Mesenchymal stem cell (in vitro differentiated cells and primary cell): ENCODE measurements at places on chromosomes 2 and 18.

GRCh38 chr18:35770376-35771014 is 189.0 kb downstream of the GALNT1 start:
- no peaks in the 10 kb centered on the region for H3K36me3 ChIP-seq
- H3K27ac ChIP-seq = no peak overlapping the region
- peaks cover 14% of the 10 kb centered on the region for H3K27me3 ChIP-seq
- H3K4me3 ChIP-seq = no peak overlapping the region
- no peak for DNase-seq

DNA sequence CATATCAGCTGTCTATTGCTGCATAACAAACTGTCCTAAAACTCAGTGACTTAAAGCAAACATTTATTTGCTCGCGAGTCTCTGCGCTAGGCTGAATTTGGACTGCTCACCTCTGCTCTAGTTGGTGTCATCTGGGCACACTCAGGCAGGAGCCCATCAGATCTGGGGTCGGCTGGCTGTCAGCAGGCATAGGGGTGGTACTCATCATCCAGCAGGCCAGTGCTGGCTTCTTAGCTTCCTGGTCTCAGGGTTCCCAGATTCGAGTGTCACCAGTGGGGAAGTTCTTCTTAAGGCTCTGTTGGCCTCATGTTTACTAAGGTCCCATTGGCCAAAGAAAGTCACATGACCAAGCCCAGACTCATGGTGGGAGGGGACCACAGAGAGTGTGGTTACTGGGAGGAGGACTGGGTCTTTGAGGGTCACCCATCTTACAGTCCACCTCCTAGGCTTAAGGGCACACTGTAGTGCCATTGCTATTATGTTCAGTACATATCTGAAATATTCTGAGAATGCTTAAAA is 71.6 kb upstream of the ATG16L1 start:
- no peaks in the 10 kb centered on the region for H3K36me3 ChIP-seq
- H3K27ac ChIP-seq = no peak overlapping the region
- H3K4me1 ChIP-seq = no peaks in the 10 kb centered on the region
- DNase-seq = no peak
- H3K27me3 ChIP-seq = peaks cover 15% of the 10 kb centered on the region
- no peak overlapping the region for H3K4me3 ChIP-seq

DNA sequence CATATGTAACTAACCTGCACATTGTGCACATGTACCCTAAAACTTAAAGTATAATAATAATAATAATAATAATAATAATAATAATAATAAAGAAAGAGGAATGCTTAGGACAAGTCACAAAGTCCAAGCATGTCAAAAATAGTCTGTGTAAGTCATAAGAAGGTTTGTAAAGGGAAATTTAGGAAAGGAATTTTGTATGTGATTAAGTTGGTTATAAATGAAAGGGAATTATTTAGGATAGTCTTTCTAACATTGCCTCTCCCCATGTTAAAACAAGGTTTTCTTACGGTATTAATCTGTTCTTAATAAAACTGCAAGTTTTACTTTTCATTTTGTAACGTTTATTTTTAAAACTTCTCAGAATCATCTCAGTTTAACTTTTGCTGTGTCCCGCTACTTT is 62.8 kb downstream of the SESTD1 start:
- no peak overlapping the region for H3K27ac ChIP-seq
- no peak overlapping the region for H3K4me3 ChIP-seq
- no peaks in the 10 kb centered on the region for H3K36me3 ChIP-seq

- peaks cover 5% of the 10 kb centered on the region for H3K36me3 ChIP-seq
- H3K27ac ChIP-seq = no peak overlapping the region
- no peak overlapping the region for H3K4me3 ChIP-seq
- peak; percentile 25 for DNase-seq
- H3K27me3 ChIP-seq = no peaks in the 10 kb centered on the region
Observed at GRCh38 chr2:223779877-223780276, 57.5 kb downstream of the AP1S3 start.

GRCh38 chr18:22639561-22639960 is 221.8 kb upstream of the CTAGE1 start:
- peaks cover 1% of the 10 kb centered on the region for H3K4me1 ChIP-seq
- no peak overlapping the region for H3K27ac ChIP-seq
- no peak for DNase-seq
- H3K4me3 ChIP-seq = no peak overlapping the region
- H3K27me3 ChIP-seq = no peaks in the 10 kb centered on the region

DNA sequence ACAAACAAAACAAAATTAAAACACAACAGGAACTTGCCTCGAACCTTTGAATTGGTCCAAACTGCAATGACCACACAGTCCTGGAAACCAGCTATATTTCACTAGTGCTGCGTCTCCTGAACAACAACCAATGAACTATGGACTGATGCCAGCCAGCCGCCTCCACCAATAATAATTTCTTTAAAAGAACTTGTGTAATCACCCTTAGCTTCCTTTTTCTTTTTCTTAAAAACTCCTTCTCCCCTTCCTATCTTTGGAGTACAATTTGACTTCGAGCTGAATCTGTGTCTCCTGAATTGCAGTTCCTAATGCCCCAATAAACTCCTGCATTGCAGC is 1.6 kb upstream of the CXXC1 start:
- no peaks in the 10 kb centered on the region for H3K27me3 ChIP-seq
- H3K4me1 ChIP-seq = peaks cover 15% of the 10 kb centered on the region
- H3K4me3 ChIP-seq = no peak overlapping the region
- peaks cover 22% of the 10 kb centered on the region for H3K36me3 ChIP-seq
- H3K27ac ChIP-seq = no peak overlapping the region

- H3K4me1 ChIP-seq = peaks cover 4% of the 10 kb centered on the region
- no peaks in the 10 kb centered on the region for H3K27me3 ChIP-seq
- H3K36me3 ChIP-seq = peaks cover 8% of the 10 kb centered on the region
- H3K27ac ChIP-seq = peak overlapping the region; percentile 89
Observed at GRCh38 chr2:177325554-177325953, 61.0 kb upstream of the NFE2L2 start.

DNA sequence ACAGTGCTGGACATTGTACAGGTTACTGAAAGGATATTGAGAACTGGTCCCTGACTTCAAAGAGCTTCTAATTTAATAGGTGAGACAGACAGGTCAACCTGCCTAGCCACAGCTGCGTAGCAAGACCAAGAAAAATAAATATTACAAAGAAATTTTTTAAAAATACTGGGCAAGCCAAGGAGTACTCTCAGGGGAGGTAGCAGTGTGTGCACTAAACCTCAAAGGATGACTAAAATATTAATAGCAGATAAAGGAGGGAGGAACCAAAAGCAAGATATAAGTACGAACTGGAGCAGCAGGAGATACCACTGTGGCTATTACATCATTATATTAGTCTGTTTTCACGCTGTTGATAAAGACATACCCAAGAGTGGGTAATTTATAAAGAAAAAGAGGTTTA is 14.9 kb downstream of the SCG2 start:
- no peaks in the 10 kb centered on the region for H3K36me3 ChIP-seq
- H3K27ac ChIP-seq = no peak overlapping the region
- H3K4me1 ChIP-seq = no peaks in the 10 kb centered on the region
